ENCODE measurements at places on chromosomes 4 and X. TPM values are rescaled to one million over a fixed set of nuclear protein-coding genes. Genes with fewer than 3 reads are reported as not detected.

Gene NAA11
- total RNA-seq, result not detected

Gene UGT8
- 42.8 TPM for total RNA-seq

Gene AKAP14
- not detected for total RNA-seq

Gene TMSB15B
- total RNA-seq, result 2.7 TPM

Gene SHOX
- total RNA-seq, result 0.12 TPM

Data from colonic mucosa (tissue), 4 donors.